Kidney (tissue), 22 donors: ENCODE measurements at places on chromosomes 5 and 9. TPM values are rescaled to one million over a fixed set of nuclear protein-coding genes. Genes with fewer than 3 reads are reported as not detected.

CARTPT gene
- total RNA-seq = not detected

HAPLN1 gene
- total RNA-seq = 0.19 TPM

CCNO gene
- 5.9 TPM for total RNA-seq

- H3K27ac ChIP-seq = no peak overlapping the region
- H3K4me1 ChIP-seq = no peaks in the 10 kb centered on the region
- no peaks in the 10 kb centered on the region for H3K27me3 ChIP-seq
- DNase-seq = no peak
Measured at GRCh38 chr5:61701877-61702602, 370.0 kb downstream of the ZSWIM6 start.

GRCh38 chr9:34684145-34684544 is 6.9 kb downstream of the CCL19 start:
- H3K27ac ChIP-seq = no peak overlapping the region
- no peak overlapping the region for H3K4me3 ChIP-seq
- no peak for DNase-seq
- no peaks in the 10 kb centered on the region for H3K27me3 ChIP-seq
- H3K4me1 ChIP-seq = no peaks in the 10 kb centered on the region

- DNase-seq = no peak
- no peak overlapping the region for H3K27ac ChIP-seq
- H3K36me3 ChIP-seq = no peaks in the 10 kb centered on the region
- H3K4me1 ChIP-seq = no peaks in the 10 kb centered on the region
- H3K27me3 ChIP-seq = no peaks in the 10 kb centered on the region
Measured at GRCh38 chr9:112925058-112925641, 34.5 kb upstream of the SLC46A2 start.

DNA sequence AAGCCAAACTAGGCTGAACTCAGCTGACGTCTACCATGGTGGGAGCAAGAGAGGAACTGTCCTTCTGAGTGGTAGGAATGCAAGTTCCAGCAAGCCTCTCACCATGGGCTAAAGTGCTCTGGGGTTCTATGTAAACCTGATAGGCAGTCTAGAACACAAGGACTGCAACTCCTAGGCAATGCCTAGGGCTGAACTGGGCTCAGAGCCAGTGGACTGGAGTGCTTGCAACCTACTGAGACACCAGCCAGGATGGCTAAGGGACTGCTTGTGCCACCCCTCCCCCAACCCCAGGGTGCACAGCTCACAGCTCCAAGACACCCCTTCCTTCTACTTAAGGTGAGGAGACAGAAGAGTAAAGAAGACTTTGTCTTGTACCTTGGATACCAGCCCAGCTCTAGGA is 12.1 kb upstream of the RCL1 start:
- no peak for DNase-seq
- no peaks in the 10 kb centered on the region for H3K27me3 ChIP-seq
- H3K4me1 ChIP-seq = no peaks in the 10 kb centered on the region
- no peaks in the 10 kb centered on the region for H3K36me3 ChIP-seq
- H3K4me3 ChIP-seq = no peak overlapping the region

DNA sequence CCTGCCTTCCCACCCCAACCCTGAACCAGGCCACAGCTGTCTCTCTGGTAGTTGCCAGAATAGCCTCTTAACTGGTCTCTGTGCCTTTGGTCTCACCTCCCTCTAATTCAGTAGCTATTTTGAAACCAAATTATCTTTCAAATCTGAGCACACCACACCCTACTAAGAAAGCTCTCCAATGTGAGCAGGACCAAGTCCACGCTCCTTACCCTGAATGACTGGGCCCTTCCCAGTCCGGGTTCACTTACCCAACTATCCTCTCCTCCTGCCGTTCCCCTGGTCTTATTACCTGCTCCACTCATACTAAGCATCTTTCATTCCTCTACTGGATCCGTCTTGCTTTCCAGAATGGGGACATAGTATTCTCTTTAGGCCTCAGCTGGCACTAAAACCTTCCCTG is 16.8 kb downstream of the ANKH start:
- H3K36me3 ChIP-seq = no peaks in the 10 kb centered on the region
- H3K4me1 ChIP-seq = no peaks in the 10 kb centered on the region
- no peaks in the 10 kb centered on the region for H3K27me3 ChIP-seq
- no peak for DNase-seq

RANBP3L gene
- 7.1 TPM for total RNA-seq

DNA sequence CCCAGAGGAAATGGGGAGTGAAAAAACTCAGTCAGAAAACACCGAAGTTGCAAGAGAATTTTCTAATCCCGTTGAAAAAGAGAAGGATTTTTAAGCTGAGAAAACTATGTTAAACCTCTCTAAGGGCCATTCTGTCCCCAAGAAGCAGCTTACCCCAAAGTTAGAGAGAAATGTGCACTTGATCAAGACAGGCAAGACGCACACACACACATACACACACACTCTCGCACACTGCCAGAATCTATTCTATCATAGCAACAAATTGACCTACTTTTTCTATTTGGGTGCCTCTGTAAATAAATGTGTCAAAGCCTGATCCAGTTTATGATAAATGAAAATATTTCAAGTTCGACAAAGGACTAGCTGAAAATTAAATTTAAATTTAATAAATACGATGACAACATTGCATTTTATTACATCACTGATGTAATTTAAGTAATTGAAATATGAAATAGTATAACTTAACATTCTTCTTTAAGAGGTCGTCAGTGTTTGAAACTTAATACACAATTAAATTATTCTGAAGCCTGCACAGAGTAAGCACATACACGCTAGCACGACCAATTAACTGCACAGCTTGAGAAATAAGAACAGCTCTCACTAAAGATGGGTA is 5.9 kb downstream of the NFIL3 start:
- H3K27ac ChIP-seq = no peak overlapping the region
- H3K4me3 ChIP-seq = no peak overlapping the region
- H3K4me1 ChIP-seq = peaks cover 5% of the 10 kb centered on the region
- H3K36me3 ChIP-seq = no peaks in the 10 kb centered on the region
- no peaks in the 10 kb centered on the region for H3K27me3 ChIP-seq

GRCh38 chr9:128124873-128125579 is 2.5 kb downstream of the PTGES2 start:
- peak; percentile 67 for DNase-seq
- no peaks in the 10 kb centered on the region for H3K27me3 ChIP-seq
- no peak overlapping the region for H3K4me3 ChIP-seq
- H3K36me3 ChIP-seq = peaks cover 19% of the 10 kb centered on the region
- peaks cover 7% of the 10 kb centered on the region for H3K4me1 ChIP-seq

NKD2 gene
- total RNA-seq = 14.1 TPM

GRCh38 chr9:105093685-105094084 is 150.8 kb upstream of the SLC44A1 start:
- no peaks in the 10 kb centered on the region for H3K4me1 ChIP-seq
- H3K36me3 ChIP-seq = no peaks in the 10 kb centered on the region
- H3K4me3 ChIP-seq = no peak overlapping the region

DNA sequence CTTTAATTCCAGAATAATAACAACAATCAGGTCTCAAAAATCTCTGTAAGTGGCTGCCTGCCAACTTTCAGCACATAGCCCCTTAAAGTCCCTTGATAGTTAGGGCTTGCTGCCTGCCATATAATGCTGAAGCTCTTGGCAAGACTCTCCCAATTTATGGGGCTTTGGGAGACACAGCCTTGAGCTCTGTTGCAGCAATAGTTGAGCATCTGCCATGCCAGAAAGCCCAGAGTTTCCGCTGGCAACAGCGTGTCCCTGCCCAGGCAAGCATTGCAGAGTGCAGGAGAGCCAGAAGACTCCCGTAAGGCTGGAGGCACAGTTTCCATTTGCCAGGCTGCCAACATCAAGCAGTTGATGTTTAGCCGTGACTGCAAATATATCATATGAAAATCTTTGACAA is 678.5 kb upstream of the NUDT12 start:
- H3K27ac ChIP-seq = no peak overlapping the region
- no peaks in the 10 kb centered on the region for H3K36me3 ChIP-seq
- H3K4me3 ChIP-seq = no peak overlapping the region
- H3K27me3 ChIP-seq = no peaks in the 10 kb centered on the region
- no peak for DNase-seq

GRCh38 chr5:135437422-135437795 is 9.7 kb downstream of the DCANP1 start:
- no peak overlapping the region for H3K27ac ChIP-seq
- DNase-seq = no peak
- no peaks in the 10 kb centered on the region for H3K36me3 ChIP-seq
- no peak overlapping the region for H3K4me3 ChIP-seq

DNA sequence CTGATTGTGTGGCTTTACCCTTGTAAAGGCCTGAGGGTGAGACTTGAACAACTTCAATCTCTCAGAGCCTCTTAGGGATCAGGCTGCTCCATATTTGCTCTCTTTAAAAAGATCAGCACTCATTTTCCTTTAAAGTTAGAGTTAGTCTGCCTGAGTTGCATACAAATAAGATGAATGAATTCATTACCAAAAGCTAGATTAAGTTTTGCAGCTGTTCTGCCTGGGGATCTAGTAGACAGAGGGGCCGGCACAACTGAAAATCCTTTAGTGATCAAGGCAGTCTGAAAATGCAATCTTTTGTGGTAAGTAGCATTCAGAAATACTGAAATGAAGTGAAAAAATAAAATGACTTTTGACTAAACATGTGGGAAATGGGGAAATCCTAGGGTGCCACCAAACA is 264.0 kb downstream of the MAN2A1 start:
- H3K4me3 ChIP-seq = no peak overlapping the region
- no peaks in the 10 kb centered on the region for H3K36me3 ChIP-seq
- DNase-seq = no peak
- no peak overlapping the region for H3K27ac ChIP-seq
- H3K4me1 ChIP-seq = peaks cover 23% of the 10 kb centered on the region
- no peaks in the 10 kb centered on the region for H3K27me3 ChIP-seq

DNA sequence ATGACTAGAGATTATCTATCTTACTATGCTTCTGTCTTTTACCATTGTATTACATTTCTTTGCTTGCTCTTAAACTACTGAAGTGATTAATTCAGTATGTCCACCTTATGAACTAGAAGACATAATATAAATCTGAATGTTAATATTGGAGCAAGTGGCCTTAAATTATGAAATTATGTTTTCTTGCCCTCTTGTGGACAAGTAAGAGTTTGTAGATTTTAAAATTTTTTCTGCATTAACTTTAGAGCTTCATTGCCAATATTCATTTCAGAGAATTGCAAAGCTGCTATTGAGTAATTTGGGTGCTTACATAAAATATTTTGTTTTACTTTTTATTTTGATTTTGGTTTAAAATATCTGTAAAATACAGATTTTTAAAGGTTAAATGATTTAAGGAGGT is 55.3 kb downstream of the RANBP17 start:
- H3K27ac ChIP-seq = no peak overlapping the region
- H3K4me3 ChIP-seq = no peak overlapping the region
- H3K4me1 ChIP-seq = no peaks in the 10 kb centered on the region
- DNase-seq = no peak
- H3K36me3 ChIP-seq = no peaks in the 10 kb centered on the region
- no peaks in the 10 kb centered on the region for H3K27me3 ChIP-seq

GRCh38 chr5:180844432-180844831 is 16.6 kb downstream of the ZFP62 start:
- H3K27me3 ChIP-seq = no peaks in the 10 kb centered on the region
- H3K27ac ChIP-seq = no peak overlapping the region
- DNase-seq = no peak
- H3K4me1 ChIP-seq = no peaks in the 10 kb centered on the region
- H3K4me3 ChIP-seq = no peak overlapping the region

DNA sequence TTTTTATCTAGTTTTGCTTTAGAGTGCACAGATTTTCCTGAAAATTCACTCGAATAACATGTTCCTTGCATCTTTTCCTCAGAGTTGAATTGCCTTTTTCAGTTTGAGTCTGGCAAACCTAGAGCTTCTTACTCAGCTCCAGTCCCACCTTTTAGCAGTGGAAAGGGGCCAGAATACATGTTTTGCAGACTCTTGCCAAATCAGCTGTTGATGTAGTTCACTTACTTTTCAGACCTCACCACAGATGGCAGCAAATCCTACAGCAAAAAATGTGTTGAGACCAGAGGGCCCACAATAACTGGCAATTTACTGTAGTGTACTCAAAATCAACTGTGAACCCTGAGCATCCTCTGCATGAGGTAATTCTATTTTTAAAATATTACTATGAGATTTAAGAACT is 545.2 kb upstream of the ACO1 start:
- H3K27me3 ChIP-seq = no peaks in the 10 kb centered on the region
- H3K4me1 ChIP-seq = no peaks in the 10 kb centered on the region
- DNase-seq = no peak
- no peak overlapping the region for H3K27ac ChIP-seq
- H3K4me3 ChIP-seq = no peak overlapping the region

DNA sequence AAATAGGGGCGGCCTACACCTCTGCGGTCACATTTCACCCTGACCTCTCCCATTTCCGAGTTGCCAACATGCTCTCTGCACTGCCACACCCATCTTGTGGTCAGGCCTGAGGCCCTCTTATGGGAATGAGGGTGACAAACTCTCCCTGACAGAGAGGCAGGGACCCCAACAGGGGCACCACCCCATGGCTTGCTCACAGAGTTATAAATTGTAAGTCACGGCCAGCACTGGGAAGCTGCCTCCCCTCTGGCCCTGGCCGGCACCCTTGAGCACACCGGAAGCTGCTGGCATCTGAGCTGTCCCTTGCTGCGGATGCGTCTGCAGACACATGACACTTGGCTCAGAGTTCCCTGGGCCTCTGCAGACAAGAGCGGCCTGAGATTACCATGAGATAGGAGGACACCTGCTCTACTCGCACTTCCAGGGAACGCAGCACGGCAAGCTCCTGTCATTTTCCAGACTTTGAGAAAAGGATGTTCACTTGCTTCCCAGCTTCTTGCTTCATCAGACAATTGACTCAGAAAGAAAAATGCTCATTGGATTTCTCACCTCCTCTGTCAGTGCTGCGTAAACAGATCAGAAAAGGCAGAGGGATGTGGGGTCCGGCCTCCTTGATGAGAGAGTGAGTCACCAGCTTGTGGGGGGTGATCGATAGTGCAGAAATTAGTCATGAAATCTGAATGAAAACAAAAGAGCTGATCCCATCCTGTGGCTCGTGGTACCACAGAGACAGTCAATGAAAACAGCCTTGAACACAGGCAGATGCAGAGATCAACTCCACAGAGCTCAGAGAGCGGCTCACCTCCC is 269.8 kb downstream of the SYK start:
- H3K36me3 ChIP-seq = no peaks in the 10 kb centered on the region
- no peaks in the 10 kb centered on the region for H3K27me3 ChIP-seq
- H3K4me3 ChIP-seq = no peak overlapping the region
- H3K27ac ChIP-seq = no peak overlapping the region
- no peaks in the 10 kb centered on the region for H3K4me1 ChIP-seq

GRCh38 chr5:87872986-87873385 is 395.7 kb downstream of the TMEM161B start:
- H3K27ac ChIP-seq = no peak overlapping the region
- no peaks in the 10 kb centered on the region for H3K4me1 ChIP-seq
- DNase-seq = peak; percentile 12
- no peaks in the 10 kb centered on the region for H3K36me3 ChIP-seq
- H3K27me3 ChIP-seq = no peaks in the 10 kb centered on the region

GRCh38 chr9:76624391-76625048 is 139.7 kb upstream of the PCA3 start:
- no peak for DNase-seq
- H3K27me3 ChIP-seq = no peaks in the 10 kb centered on the region
- no peak overlapping the region for H3K27ac ChIP-seq
